Smooth muscle cell of bladder (primary cell): ENCODE measurements at places on chromosomes 2 and 18. TPM values are rescaled to one million over a fixed set of nuclear protein-coding genes. Genes with fewer than 3 reads are reported as not detected.

ALLC gene
- not detected in 2 replicates for total RNA-seq

SMYD1 gene
- total RNA-seq = not detected in 2 replicates

KLHL14 gene
- total RNA-seq = not detected in 2 replicates

EPB41L3 gene
- 10.1 and 30.4 TPM in 2 replicates for total RNA-seq

ANKRD44 gene
- total RNA-seq = 4.9 and 6.0 TPM in 2 replicates

PIEZO2 gene
- total RNA-seq = 86.7 and 97.7 TPM in 2 replicates

GATA6 gene
- 18.5 and 28.6 TPM in 2 replicates for total RNA-seq

CDH2 gene
- 33.7 and 72.4 TPM in 2 replicates for total RNA-seq

ERFE gene
- total RNA-seq = 1.7 and 7.3 TPM in 2 replicates

RNF152 gene
- 10.5 and 14.6 TPM in 2 replicates for total RNA-seq

CAVIN2 gene
- total RNA-seq = 10.4 and 16.4 TPM in 2 replicates

NTSR2 gene
- total RNA-seq = under 0.01 TPM in 1 of 2 replicates, not detected in the other

LCT gene
- total RNA-seq = not detected in 2 replicates

C2orf72 gene
- total RNA-seq = under 0.01 and 0.83 TPM in 2 replicates

CXCR1 gene
- not detected in 2 replicates for total RNA-seq

FBXO41 gene
- total RNA-seq = 1.1 and 1.6 TPM in 2 replicates

CNGA3 gene
- under 0.01 TPM in 1 of 2 replicates, not detected in the other for total RNA-seq

SLC23A3 gene
- total RNA-seq = 0.57 and 2.4 TPM in 2 replicates

CYTIP gene
- total RNA-seq = 0.28 TPM in 1 of 2 replicates, not detected in the other

CPO gene
- 0.09 TPM in 1 of 2 replicates, not detected in the other for total RNA-seq

IL36B gene
- not detected in 2 replicates for total RNA-seq

MBD1 gene
- 55.6 and 75.3 TPM in 2 replicates for total RNA-seq

GRP gene
- not detected in 2 replicates for total RNA-seq

CDH7 gene
- total RNA-seq = under 0.01 TPM in 1 of 2 replicates, not detected in the other

SLC16A14 gene
- 3.3 and 4.1 TPM in 2 replicates for total RNA-seq
